NCI-H2227 treated with DMSO at 0.1 percent for 48 hours (cell line): ENCODE measurements at places on chromosomes 13 and 19.

DNA sequence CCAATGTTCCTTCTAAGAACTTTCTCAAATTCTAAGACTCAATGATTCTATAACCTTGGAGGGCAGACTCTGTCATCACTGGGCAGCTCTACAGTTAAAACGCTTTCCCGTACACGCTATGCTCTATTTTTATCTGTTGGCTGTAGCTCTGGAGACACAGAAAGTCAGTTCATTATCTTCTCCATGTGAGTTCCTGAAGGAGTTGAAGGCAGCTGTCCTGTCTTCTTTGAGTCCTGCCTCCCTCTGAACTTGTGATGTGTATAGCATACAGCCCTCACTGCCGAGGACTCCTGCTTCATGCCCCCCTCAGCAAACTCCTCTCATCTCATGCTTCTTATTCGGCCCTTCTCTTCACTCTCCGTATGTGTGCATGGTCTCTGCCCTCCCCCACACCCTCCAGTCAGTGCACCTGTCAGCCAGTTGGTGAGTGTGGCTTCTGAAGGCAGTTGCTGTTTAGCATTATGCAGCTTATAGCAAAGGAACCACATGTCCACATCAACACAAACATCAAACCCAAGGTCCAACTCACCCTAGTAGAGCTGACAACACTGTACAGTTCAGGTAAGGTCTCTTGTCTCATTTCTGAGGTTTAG lies 504.9 kb downstream of the DIAPH3 start:
- no peak for DNase-seq

GRCh38 chr19:34493038-34493648 lies 11.6 kb downstream of the WTIP start:
- no peak for DNase-seq

DNA sequence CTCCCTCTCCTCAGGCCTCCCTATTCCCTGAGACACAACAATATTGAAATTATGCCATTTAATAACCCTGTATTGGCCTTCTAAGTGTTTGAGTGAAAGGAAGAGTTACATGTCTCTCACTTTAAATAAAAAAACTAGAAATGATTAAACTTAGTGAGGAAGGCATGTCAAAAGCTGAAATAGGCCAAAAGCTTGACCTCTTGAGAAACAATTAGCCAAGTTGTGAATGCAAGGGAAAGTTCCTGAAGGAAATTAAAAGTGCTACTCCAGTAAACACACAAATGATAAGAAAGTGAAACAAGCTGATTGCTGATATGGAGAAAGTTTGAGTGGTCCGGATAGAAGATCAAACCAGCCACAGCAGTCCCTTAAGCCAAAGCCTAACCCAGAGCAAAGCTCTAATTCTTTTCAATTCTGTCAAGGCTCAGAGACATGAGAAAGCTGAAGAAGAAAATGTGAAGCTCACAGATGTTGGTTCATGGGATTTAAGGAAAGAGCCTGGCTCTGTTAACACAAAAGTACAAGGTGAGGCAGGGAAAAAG lies 127.6 kb downstream of the TNFRSF19 start:
- no peak for DNase-seq

GRCh38 chr13:23806874-23807526 lies 82.2 kb downstream of the MIPEP start:
- DNase-seq: no peak

GRCh38 chr19:29478578-29479565 lies 46.9 kb upstream of the VSTM2B start:
- peak; percentile 27 for DNase-seq

GRCh38 chr19:41354343-41354953 lies 726 bp upstream of the TGFB1 start:
- no peak for DNase-seq

DNA sequence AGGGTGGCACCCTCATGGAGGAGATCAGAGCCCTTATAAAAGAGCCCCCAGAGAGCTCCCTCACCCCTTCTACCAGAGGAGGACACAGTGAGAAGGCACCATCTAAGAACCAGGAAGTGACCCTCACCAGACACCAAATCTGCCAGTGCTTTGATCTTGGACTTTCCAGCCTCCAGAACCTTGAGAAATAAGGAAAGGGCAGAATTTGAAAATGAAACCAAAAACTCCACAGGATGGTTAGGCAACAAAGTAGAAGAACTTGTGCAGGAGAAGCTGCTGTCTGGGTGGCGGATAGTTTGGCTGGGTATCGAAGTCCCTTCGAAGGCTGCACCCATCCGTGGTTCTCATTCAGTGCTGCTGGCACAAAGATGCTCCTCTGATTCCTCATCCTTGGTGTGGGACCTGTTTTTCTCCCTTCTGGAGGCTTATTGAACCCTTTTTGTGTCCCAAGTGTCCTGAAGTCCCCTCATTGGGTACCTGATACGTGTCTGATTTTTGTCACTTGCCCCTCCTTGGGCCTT lies 130.8 kb downstream of the KDM4B start:
- no peak for DNase-seq

- DNase-seq: no peak
These were observed 24.2 kb downstream of the RANBP3 start for GRCh38 chr19:5953680-5954213.

- DNase-seq: no peak
These were observed 997 bp upstream of the GPC6 start for GRCh38 chr13:93225610-93226009.

DNA sequence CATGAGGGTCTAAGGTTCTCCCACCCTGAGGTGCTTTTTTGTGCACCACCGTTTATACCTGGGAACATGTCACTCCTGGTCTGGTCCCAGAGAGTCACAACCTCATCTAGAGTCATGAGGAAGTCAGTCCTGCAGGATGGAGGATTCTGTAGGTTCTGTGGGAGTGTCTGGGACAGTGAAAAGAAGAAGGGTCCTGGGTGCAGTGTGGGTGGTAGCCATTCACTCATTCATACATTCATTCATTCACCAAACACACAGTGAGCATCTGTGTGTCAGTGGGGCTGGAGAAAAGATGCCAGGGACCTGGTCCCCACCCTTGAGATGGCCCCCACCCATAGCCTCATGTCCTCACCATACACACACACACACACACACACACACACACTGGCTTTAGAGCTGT lies 8.7 kb upstream of the CEACAM18 start:
- no peak for DNase-seq

GRCh38 chr13:79483086-79483706 lies 2.2 kb downstream of the NDFIP2 start:
- DNase-seq: no peak

GRCh38 chr13:78061806-78062205 lies 143.2 kb upstream of the EDNRB start:
- DNase-seq: no peak

- DNase-seq: no peak
These were observed 4.2 kb downstream of the RCBTB1 start for GRCh38 chr13:49580980-49581680.
